ENCODE measurements at places on chromosomes 1 and 21.

DNA sequence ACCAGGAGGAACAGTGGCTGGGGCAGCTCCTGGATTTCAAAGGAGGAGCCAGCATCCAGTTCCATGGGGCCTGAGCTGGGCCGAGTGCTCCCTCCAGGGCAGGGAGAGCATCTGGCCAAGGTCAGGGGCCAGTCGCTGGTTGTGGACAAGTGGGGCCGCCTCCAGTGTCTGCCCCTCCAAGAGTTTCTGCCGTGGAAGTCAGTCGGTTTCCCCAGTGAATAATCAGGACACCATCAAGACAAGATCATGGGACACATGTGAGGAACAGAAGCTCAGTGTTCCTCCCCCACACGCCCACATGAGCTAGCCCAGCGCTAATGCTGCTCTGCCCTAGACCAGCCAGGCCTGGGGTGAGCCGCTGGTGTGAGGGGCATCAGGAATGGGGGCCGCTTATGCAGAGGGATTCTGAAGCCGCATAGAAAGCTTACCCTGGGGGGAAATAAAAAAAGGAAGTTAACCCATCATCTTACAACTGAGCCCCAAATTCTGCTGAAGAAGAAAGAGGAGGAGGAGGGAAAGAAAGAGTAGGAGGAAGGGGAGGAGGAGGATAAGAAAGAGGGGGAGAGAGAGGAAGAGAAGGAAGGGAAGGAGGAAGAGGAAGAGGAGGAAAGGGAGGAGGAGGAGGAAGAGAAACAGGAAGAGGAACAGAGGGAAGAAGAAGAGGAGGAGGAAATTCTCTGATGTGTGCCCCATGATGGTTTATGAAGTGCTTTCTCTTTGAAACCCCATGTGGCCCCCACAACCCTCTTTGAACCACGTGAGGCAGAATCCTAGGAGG lies 198.4 kb downstream of the MATN1 start:
- H3K36me3 ChIP-seq = no peaks in the 10 kb centered on the region
- peak overlapping the region; percentile 86 for H3K27ac ChIP-seq
- peak; percentile 12 for DNase-seq
- no peaks in the 10 kb centered on the region for H3K27me3 ChIP-seq

DNA sequence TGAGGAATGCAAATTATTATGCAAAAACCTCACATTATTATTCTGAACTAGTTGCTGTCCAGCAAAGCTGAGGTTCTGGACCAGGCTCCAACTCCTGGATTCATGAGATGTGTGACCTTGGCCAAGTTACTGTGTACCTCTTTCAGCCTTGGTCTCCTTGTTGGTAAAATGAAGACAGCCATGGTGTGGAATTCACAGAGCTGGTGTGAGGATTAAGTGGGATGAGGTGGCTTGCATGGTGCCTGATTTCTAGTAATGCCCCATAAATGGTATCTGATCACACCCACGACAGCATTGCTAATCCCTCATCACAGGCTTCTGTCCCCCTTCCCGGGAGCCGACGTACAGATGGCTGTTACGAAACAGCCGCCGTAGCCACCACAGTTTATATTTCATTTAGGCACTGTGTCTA lies 59.6 kb downstream of the PGBD5 start:
- no peaks in the 10 kb centered on the region for H3K4me1 ChIP-seq
- no peaks in the 10 kb centered on the region for H3K36me3 ChIP-seq
- H3K4me3 ChIP-seq = no peak overlapping the region
- H3K27me3 ChIP-seq = no peaks in the 10 kb centered on the region

DNA sequence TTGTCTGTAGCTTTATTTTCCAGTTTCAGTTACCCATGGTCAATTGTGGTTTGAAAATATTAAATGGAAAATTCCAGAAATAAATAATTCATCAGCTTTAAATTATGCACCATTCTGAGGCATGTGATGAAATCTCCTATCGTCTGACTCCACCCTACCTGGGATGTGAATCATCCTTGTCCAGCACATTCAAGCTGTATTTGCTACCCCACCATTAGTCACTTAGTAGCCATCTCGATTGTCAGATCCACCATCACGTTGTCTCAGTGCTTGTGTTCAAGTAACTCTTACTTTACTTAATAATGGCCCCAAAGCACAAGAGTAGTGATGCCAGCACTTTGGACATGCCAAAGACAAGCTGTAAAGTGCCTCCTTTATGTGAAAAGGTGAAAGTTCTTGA lies 4.0 kb downstream of the STPG1 start:
- no peak overlapping the region for H3K4me3 ChIP-seq
- no peaks in the 10 kb centered on the region for H3K4me1 ChIP-seq
- H3K27me3 ChIP-seq = no peaks in the 10 kb centered on the region
- H3K36me3 ChIP-seq = no peaks in the 10 kb centered on the region
- H3K27ac ChIP-seq = no peak overlapping the region
- DNase-seq = no peak

DNA sequence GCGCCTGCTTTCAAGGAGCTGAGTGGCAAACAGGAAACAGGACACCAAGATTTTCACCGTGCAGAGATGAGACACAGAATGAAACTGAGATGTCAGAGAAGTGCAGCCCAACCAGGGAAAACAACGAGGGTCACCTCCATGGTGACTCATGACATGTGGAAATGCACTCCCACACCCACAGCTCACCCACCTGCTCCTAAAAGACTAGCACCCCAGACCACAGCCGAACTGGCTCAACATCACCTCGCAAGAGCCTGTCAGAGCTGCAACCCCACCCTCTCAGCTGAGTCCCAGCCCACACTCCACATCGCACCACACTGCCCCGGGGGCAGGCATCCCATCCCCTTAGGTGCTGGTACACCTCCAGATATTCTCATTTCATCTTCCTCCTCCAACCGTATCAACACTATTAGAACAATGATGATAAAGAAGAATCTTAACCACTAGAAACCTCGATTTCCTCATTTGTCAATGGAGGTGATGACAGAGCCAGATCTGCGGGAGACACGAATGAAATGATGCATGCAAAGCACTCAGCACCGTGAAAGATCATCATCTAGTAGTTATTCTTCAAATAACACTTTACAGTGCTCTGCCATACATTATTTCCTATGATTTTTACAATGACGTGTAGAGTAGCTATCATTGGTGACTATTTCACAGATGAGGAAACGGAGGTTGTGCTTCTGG lies 103.2 kb downstream of the DMRTB1 start:
- DNase-seq = no peak
- no peaks in the 10 kb centered on the region for H3K4me1 ChIP-seq
- H3K4me3 ChIP-seq = no peak overlapping the region
- H3K36me3 ChIP-seq = no peaks in the 10 kb centered on the region
- H3K27me3 ChIP-seq = no peaks in the 10 kb centered on the region

- peak overlapping the region; percentile 95 for H3K27ac ChIP-seq
- peak; percentile 83 for DNase-seq
- H3K27me3 ChIP-seq = no peaks in the 10 kb centered on the region
- H3K36me3 ChIP-seq = no peaks in the 10 kb centered on the region
- peaks cover 25% of the 10 kb centered on the region for H3K4me1 ChIP-seq
Observed at GRCh38 chr1:50968821-50969610, 1.0 kb upstream of the CDKN2C start.

DNA sequence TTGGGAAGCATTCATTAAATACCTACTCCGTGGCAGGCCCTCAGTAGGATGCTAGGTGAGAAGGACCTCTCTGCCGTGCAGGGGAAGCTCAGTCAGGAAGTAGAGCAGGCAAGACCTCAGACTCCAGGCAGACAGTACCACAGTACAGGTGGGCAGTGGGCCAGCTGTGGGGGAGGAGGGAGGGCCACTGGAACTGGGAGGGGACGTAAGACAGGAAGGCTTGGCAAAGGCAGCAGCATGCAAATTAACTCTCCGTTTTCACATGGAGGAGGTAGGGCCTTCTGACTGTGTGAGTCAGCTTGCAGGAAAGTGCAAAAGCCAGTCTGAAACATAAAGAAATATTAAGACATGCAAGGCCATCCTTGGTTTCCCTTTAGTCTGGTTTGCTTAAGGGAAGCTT lies 157.7 kb downstream of the TRIM33 start:
- peak; percentile 67 for DNase-seq
- no peaks in the 10 kb centered on the region for H3K36me3 ChIP-seq
- no peak overlapping the region for H3K27ac ChIP-seq
- no peaks in the 10 kb centered on the region for H3K27me3 ChIP-seq
- no peaks in the 10 kb centered on the region for H3K4me1 ChIP-seq

GRCh38 chr1:20612221-20612746 lies 21.0 kb upstream of the PINK1 start:
- DNase-seq = no peak
- no peak overlapping the region for H3K27ac ChIP-seq
- no peaks in the 10 kb centered on the region for H3K27me3 ChIP-seq
- no peak overlapping the region for H3K4me3 ChIP-seq

DNA sequence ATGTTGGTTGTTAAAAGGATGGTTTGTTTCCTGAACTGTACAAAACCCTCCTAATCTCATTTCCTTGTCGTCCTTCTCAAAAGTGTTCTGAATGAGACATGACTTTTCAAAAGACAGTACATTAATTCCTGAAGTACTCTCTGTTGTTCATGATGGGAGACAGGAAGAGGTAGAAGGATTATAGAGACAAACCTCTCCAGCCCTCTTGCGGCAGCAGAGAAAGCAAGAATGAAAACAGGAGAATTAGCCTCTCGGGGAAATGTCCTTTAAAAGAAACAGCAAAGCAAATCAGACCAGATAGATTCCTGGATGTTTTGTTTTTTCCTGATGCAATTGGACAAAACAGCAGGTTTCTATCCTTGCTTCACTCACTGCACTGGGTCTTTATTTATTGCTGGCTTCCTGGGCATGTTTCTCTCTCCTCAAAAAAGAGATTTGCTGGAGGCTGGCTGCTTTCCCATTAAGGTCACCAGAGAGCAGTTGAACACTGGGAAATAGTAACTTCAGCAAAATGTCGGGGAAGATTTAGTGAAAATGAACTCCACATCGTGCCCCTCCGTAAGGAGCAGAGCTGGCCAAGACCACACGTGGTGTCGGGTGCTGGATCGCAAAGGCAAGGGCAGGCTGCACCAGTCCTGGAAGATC lies 145.8 kb upstream of the SYT6 start:
- H3K27me3 ChIP-seq = no peaks in the 10 kb centered on the region
- H3K27ac ChIP-seq = no peak overlapping the region
- no peak overlapping the region for H3K4me3 ChIP-seq
- no peaks in the 10 kb centered on the region for H3K36me3 ChIP-seq

GRCh38 chr1:11558276-11558675 lies 79.3 kb downstream of the DISP3 start:
- H3K27me3 ChIP-seq = peaks cover 69% of the 10 kb centered on the region
- no peaks in the 10 kb centered on the region for H3K4me1 ChIP-seq
- H3K27ac ChIP-seq = no peak overlapping the region
- H3K4me3 ChIP-seq = no peak overlapping the region

DNA sequence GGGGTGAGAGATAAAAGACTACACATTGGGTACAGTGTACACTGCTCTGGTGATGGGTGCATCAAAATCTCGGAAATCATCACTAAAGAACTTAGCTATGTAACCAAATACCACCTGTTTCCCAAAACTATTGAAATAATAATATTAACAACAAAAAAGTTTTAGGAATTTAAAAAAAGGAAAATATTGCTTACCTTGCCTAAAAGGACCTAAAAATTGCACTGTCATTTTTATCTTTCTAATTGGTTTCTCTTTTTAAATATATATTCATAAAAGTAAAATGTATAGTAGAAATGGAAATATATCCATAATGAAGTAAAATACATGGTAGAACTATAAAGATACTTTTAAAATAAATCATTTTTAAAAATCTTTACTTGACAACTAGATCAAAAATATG lies 719.3 kb upstream of the RGS18 start:
- no peak overlapping the region for H3K4me3 ChIP-seq
- no peak for DNase-seq
- H3K27me3 ChIP-seq = no peaks in the 10 kb centered on the region
- H3K27ac ChIP-seq = no peak overlapping the region
- no peaks in the 10 kb centered on the region for H3K4me1 ChIP-seq

DNA sequence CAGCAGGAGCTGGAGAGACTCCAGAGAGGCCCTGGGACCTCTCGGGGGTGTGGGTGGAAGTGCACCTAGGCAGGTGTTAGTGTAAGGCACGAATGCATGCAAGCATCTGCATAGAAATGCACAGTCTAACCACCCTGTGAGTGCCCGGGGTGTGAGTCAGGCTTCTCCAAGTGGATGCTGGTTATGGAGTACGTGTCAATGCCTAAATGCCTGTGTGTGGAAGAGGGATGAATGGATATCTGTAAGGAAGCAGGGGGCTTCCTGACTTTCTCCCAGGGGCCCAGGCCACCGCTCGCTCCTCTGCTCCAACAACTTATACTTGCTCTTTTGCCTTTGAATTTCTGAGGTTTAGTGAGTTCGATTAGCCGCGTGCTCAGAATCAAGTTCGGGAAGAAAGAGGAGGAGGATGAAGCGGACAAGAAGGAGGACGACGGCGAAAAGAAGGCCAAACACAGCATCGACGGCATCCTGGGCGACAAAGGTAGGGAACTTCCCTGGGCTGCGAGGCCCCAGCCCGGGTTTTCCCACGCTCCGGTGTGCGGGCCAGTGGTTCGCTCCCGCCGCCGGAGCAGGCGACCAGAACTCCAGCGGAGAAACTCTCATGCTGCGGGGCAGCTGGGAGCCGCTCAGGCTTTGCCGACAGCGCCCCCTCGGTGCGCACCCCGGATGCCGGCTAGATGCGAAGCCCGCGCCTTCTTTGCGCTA lies 5.4 kb downstream of the PAX7 start:
- no peak overlapping the region for H3K4me3 ChIP-seq
- peaks cover 7% of the 10 kb centered on the region for H3K4me1 ChIP-seq
- peaks cover 100% of the 10 kb centered on the region for H3K27me3 ChIP-seq
- H3K27ac ChIP-seq = no peak overlapping the region
- H3K36me3 ChIP-seq = no peaks in the 10 kb centered on the region

- no peak overlapping the region for H3K27ac ChIP-seq
- no peak overlapping the region for H3K4me3 ChIP-seq
- no peaks in the 10 kb centered on the region for H3K36me3 ChIP-seq
Observed at GRCh38 chr1:115826628-115827027, 14.3 kb downstream of the NHLH2 start.

GRCh38 chr1:199859491-199859933 lies 168.0 kb upstream of the NR5A2 start:
- no peak overlapping the region for H3K27ac ChIP-seq
- peaks cover 6% of the 10 kb centered on the region for H3K27me3 ChIP-seq
- no peaks in the 10 kb centered on the region for H3K4me1 ChIP-seq
- no peak overlapping the region for H3K4me3 ChIP-seq
- no peaks in the 10 kb centered on the region for H3K36me3 ChIP-seq

GRCh38 chr1:22582661-22583635 lies 19.7 kb downstream of the EPHA8 start:
- H3K36me3 ChIP-seq = no peaks in the 10 kb centered on the region
- no peak overlapping the region for H3K4me3 ChIP-seq
- H3K4me1 ChIP-seq = peaks cover 6% of the 10 kb centered on the region
- DNase-seq = peak; percentile 60

DNA sequence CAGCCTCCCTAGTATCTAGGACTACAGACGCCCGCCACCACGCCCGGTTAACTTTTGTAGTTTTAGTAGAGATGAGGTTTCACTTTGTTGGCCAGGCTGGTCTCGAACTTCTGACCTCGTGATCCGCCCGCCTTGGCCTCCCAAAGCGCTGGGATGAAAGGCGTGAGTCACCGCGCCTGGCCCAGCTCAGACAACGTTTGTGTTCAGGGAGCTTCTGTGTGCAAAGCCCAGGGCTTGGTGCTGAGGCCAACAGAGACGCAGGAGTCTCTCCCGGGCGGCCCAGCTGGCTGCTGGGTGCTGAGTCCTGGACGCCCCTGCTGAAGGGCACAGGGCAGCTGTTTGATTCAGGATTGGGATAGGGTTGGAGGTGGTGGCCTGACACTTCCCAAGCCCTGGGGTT lies 3.0 kb downstream of the PRKCZ start:
- H3K4me1 ChIP-seq = peaks cover 22% of the 10 kb centered on the region
- no peak overlapping the region for H3K4me3 ChIP-seq
- no peaks in the 10 kb centered on the region for H3K36me3 ChIP-seq
- no peak overlapping the region for H3K27ac ChIP-seq
- no peak for DNase-seq

Data from heart left ventricle (tissue), 16 donors.